ENCODE measurements at places on chromosomes 11 and 22.

DNA sequence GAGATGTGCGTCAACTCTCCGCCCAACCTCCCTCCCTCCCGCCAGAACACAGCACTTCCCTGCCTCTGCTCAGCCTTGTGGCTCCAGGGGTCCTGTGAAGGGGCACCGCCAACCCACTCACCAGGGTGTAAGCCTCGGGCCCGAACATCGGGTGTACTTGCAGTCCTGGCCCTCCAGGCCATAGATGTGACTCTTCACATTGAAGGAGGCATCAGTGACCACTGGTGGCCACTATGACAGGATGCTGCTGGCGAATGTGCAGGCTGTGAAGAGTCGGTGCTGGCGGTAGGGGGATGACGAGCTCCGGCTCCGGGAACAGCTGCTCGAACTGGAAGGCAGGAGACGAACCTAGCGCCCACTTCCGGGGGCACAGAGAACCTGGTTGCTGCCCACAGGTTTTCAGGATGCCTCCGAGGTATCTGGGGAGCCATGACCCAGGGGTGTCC is 97.4 kb downstream of the MED15 start:
- DNase-seq = no peak

DNA sequence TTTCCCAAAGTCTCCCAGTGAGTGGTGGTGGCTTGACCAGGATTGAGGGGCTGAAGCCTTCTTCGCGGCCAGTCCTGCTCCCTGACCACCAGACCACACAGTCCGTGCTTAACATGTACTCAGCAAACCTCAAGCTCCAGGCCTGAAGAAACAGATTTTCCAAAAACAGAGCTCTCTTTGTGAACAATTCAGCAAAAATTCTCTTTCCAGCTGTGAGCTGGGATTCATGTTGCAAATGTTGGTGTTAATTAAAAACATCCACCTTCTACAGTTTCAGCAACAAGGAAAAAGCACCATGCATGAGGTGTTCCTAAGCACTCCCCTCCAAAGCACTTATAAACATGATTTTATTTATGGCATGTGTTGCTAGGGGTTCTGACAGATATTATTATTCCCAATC is 129.5 kb downstream of the ETS1 start:
- DNase-seq = no peak

- DNase-seq = no peak
These were observed 26.7 kb upstream of the PRSS23 start for GRCh38 chr11:86773513-86774252.

DNA sequence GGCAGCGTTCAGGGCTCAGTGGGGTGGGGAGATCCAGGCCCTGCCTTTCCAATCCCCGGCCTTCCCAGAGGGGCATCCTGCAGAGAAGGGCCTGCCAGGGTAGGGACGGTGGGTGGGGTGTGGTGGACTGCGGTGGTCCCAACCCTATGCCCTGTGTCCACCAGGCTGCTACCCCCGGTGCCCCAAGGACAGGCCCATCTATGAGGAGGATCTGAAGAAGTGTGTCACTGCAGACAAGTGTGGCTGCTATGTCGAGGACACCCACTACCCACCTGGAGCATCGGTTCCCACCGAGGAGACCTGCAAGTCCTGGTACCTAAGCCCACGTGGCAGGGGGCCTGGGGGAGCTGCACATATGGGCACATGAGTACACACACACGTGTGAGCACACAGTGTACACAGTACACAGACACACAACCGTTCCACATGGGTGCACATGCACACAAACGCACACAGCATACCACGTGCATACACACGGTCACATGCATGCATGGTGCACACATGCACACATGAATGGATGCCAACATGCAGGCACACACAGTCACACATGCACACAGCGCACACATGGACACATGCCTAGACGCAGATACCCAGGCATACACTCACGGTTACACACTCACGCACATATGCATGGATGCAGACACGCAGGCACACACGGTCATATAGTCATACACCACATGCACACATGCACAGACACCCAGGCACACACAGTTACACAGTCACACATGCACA is 16.1 kb downstream of the MUC2 start:
- DNase-seq = no peak

DNA sequence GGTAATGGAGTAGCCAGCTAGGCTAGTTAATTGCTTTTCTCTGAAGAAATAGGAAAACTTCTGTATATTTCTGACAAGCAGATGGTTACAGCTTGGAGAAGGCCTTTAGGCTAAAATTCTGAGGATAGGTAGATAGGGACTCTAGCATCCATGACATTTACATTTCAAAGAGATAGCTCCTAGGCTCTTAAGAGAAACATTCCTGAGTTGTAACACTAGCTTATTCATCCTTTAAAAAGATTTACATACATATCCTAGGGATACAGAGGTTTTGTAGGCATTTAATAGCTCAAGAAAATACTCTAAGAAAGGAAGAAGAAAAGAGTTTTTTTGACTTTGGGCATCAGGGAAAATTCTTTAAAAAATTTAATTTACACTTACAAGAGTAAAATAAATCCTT is 130.9 kb upstream of the CCDC179 start:
- no peak for DNase-seq

Data from HT-29 (cell line).